Stimulated activated CD8-positive, alpha-beta memory T cell treated with anti-CD3 and anti-CD28 coated beads, Interleukin-2, amount 100 ng/mL, for 48 hours (primary cell): ENCODE measurements at places on chromosomes 12 and 14.

- no peak for DNase-seq
These were observed 78.9 kb downstream of the STAB2 start for GRCh38 chr12:103665971-103666370.

- no peak for DNase-seq
These were observed 89.4 kb downstream of the SUDS3 start for GRCh38 chr12:118465706-118466105.

DNA sequence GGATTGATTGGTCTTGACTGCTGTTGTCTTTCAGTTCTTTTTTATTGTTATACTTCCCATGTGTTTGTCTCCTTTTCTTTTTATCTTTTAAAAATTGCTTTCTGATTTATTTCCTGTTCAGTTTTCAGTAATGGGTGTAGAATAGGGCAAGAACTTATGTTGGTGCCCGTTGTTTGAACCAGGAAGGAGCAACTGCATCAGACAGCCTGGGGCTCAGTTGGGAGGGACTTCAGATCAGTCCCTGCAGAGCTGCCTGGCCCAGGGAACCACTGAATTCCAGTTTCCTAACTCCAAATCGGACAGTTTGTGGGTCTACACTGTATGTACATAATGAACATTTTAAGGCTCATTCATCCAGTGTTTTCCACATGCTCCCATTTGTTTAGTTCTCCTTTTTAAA, 64.9 kb downstream of the FBXO34 start:
- no peak for DNase-seq

GRCh38 chr12:26125400-26126339, 833 bp upstream of the BHLHE41 start:
- DNase-seq = peak; percentile 24

- DNase-seq = no peak
These were observed 848.0 kb upstream of the USP15 start for GRCh38 chr12:61412201-61412600.

DNA sequence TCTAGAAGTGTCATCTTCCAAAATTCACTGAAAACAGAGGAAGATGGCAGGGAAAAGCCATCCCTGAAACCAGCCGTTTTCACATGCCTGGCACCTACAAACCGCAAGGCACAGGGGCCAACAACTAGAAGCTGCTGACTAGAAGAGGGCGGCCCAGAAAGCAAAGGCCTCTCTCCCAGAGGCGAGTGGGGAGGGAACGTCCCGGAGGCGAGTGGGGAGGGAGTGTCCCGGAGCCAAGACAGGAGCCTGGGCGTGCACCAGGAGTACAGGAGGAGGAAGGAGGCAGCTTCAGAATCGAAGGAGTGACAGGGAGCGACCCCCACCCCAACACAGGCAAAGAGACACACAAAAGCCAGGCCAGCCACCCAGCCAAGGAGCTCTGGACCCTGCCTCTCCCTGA, 21.0 kb downstream of the ANKLE2 start:
- no peak for DNase-seq

GRCh38 chr12:14307004-14307403, 58.5 kb upstream of the ATF7IP start:
- DNase-seq = no peak

DNA sequence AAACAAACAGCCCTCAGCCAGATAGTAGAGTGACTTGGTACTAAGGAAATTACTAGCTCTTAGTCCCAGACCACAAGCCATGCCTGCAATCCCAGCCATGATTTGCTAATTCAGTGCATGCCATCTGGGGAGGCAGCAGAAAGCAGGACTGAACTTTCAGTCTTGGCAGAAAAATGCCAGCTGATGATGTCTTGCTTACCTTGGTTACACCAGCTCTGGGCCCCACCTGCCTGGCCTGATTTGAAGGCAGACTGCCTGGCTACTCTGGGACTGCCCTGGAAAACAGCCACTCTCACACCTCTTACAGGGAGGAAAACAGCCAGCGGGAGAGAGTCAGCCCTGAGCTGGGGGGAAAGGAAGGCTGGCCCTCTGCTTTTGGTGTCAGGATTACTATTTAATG, 4.6 kb upstream of the UNC119B start:
- DNase-seq = no peak

DNA sequence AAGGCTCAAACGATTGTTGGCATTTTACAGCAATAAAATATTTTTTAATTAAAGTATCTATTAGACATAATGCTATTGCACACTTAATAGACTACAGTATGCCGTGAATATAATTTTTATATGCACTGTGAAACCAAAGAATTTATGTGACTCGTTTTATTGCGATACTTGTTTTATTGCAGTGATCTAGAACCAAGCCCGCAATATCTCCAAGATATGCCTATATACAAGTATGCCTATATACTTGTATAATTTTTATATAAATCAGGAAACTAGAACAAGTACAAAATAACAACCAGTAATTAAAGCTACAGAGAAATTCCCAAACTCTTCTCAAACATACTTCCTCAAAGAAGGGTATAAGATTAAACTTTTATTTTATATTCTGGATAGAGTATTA, 31.3 kb downstream of the EEA1 start:
- DNase-seq = no peak

- DNase-seq = no peak
These were observed 619.9 kb downstream of the AACS start for GRCh38 chr12:125684968-125685790.

- no peak for DNase-seq
These were observed 246.7 kb downstream of the TTC6 start for GRCh38 chr14:37842106-37842505.

- no peak for DNase-seq
These were observed 85.6 kb downstream of the FOXN3 start for GRCh38 chr14:89331398-89331797.

GRCh38 chr12:54197431-54197909, 8.7 kb upstream of the SMUG1 start:
- no peak for DNase-seq

DNA sequence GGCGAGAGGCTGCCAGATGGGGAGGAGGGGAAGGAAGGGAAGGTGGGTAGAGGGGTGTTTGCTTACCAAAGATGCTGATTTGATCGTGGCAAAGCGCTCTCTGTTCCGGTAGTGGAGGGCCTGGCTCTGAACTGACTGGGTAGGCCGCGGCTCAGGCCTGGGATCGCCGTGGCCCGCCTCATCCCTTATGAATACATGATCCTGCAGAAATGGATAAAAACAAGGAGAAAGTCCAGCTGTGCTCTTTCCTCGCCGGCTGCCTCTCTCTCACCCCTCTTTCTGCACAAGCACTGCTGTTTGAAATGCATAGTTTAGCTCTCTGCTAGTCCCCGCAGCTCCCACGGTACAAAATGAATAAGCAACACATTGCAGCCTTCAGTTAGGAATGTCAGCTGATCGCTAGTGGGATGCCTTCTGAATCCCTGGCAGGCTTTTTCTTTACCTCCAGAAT, 53.8 kb downstream of the PEBP1 start:
- DNase-seq = no peak

DNA sequence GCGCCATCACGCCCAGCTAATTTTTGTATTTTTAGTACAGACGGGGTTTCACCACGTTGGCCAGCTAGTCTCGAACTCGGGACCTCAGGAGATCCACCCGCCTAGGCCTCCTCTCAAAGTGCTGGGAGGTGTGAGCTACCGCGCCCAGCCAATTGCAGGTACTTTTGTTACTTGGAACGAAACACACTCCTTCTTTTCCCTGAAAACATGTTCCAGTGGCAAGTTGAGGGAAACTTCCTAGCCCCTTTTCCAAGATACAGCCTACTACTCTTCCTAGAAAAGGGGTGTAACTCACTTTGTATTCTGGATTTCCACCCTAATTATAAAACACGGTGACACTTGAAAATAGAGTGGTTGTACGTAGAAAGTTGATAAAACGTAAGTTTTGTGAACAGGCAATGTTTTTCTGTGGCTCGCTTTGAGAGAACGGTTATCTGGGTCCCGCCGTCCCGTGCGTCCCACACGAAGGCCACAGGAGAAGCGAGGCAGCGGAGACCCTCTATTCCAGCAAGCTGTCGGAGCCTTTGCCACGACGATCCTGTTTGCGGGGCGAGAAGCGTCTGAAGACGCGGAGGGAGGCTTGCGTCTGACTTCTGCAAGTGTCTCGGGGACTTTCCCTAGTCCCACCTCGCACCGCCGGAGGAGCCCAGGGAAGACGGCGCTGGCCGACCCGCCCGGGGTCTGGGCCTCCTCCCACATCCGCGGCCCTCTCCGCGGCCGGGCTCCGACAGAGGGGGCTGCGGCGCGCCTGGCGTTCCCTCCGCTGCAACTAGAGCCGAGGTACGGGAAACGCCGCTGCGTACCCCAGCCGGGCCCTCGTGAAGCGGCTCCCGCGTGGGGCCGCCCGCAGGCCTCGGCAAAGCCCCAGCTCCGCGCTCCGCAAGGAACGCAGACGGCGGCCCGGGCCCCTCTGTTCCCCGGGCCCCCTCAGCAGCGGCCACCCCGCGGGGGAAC, 745 bp downstream of the CDCA4 start:
- peak; percentile 46 for DNase-seq

- no peak for DNase-seq
These were observed 11.7 kb upstream of the PTHLH start for GRCh38 chr12:27984275-27984674.

GRCh38 chr12:64791036-64791435, 31.8 kb upstream of the GNS start:
- DNase-seq = no peak

DNA sequence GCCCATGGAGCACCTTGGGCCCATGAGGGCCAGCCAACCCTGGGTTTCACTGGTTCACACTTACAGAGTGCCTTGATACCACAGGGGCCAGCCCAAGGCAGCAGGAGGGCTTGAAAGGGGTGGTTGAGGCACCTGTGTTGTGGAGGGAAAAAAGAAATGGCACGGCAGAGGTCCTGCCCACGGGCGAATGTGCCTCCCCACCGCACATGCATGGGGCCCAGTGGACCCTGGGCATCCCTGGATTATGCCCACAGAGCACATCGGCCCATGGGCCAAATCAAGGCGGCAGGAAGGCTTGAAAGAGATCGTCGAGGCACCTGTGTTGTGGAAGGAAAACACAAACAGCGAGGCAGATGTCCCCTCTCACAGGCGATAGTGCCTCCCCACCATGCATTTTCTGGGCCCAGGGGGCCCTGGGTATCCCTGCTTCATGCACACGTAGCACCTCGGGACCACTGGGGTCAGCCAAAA, 378.1 kb downstream of the ALG10 start:
- DNase-seq = no peak

GRCh38 chr14:65369560-65369959, 43.0 kb upstream of the FUT8 start:
- no peak for DNase-seq

DNA sequence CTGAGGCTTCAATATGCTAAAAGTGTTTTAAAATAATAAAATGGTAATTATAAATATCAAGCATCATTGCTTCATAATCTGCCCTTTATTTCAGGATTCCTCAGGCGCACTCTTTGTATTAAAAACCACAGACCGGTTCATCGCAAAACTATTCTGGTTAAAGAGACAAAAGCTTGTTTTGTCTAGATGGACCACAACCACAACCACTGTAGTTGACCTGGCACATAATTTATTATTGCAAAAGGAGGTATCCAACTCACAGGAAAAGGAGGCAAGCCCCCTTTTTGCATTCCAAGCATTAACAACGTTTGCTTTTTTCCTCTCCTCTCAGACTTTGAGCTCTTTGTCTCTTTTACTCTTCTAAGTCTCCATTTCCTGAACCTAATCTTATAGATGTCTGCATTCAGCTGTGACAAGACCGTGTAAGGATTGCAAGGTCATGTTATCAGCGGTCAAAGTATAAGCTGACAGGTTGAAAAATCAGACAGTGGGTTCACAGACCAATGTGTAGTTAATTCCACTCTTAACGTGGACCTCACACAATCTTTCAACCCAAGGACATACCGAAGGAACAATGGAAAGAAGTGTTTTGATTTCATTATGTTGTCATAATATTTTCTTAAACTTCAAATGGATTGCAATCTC, 1057.6 kb downstream of the GALC start:
- DNase-seq = no peak

GRCh38 chr12:27548301-27549199, 24.5 kb downstream of the PPFIBP1 start:
- DNase-seq = no peak

DNA sequence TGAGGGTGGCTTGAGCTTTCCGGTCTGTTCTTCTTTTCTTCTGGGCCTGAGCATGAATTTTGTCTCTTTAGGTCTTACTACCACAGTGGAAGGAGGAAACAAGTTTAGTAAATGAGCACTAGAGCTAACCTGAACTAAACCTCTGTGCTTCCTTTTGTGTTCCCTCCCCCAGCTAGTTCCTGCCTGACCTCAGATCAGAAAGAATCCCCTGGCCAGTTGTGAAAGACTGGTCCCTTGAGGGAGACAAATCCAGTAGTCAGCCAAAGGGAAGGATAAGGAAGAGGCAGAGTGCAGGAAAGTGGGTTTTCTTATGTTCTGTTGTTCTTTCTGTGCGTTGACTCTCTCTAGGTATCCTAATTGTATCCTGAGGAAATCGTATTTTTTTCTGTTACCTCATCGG, 17.5 kb downstream of the ZNF664 start:
- DNase-seq = no peak

DNA sequence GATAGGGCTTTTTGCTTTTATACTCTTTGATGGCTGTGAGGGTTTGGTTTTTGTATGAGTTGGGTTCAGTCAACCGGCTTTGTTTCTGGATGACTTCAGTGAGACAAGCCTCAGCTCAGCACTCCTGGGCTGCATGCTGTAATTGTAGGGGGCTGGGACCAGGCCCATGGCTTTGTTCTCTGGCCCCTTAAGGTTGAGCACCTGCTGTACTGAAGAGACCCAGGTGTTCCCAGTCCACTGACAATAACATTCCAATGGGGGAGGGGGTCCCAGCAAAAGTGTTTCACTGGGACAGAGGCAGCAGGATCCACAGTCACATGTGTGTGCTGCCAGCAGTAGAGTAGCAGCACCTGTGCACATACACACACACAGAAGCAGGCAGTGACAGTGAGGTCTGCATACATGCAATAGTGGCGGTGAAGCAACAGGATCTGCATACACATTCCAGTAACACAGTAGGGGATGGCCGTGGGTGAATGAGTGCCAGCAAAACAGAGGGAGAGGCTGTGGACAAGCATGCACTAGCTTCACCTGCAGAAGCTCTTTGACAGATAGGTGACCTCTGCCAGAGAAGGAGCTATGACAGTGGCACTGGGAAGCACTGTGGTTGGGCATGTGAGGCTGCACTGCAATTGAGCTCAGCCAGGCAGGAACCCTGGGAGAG, 240.4 kb downstream of the ASCL1 start:
- no peak for DNase-seq

DNA sequence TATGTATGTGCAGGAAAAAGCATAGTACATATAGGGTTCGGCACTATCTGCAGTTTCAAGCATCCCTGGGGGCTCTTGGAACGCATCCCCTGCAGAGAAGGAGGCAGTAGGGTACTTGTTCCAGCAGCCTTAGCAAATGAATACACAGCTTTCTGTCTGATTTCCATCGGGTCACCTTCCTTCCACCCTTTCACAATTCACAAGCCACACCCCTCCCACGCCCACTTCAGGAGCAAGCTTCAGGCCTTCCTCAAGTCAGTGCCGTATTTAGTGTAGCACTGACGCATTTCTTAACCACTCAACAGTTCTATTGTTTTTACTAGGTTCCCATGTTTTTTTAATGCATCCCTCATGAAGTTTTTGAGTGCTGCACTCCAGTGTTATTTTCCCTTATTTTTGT, 64.2 kb downstream of the CLMN start:
- DNase-seq = no peak
